ENCODE measurements at places on chromosomes 1 and 21.
A peak's percentile ranks its signal among the peaks of the same experiment; 100 is the strongest.

DNA sequence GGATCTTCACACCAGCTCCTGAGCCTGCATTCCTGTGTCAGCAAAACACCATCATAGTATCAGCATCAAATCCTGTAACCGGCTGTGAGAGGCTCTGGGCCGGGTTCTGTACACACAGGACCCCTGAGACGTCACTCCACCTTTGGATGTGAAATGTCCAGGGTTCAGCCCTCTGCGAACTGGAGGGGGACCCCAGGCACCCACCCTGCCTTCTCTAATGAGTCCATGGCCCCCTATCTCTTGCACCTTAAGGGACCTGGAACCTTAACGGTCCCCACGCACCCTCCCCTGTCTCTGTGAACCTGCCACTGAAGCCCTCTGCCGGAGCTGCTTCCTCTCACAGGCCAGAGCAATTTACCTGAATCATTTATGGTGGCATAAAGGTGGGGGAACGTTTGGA, 257.8 kb downstream of the NPHP4 start:
- DNase-seq, result no peak

DNA sequence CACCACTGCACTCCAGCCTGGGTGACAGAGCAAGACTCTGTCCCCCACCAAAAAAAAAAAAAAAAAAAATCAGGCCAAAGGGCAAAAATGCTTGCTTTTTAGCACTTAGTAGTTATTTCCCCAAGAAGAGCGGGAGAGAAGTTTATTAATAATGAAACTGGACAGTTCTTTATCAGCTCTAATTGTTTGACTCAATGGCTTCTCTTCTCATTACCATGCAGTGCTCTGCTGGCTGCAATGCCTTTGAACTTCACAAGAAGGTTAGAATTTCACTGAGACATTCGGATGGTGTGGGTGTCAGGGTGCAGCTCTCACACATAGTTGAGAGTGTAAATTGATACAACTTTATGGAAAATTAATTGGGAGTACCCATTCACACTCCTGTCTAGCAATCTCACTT, 63.7 kb downstream of the EDARADD start:
- no peak for DNase-seq

DNA sequence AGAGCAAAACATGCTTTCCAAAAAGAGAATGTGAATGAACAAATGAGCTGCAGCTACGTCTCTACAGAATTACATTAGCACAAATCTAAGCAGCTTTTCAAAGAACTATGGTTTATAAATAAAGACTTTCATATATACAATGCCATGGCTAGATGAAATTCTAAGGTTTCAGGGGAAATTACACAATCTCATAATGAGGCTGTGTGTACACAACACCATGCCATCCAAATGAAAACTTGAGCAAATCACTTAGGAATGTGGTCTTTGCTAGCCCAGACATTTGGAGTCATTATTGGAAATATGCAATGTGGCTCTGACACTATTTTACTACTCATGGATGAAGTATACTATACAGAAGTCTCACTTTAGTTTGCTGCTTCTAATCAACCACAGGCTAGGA, 37.5 kb downstream of the SPAG17 start:
- DNase-seq, result no peak

DNA sequence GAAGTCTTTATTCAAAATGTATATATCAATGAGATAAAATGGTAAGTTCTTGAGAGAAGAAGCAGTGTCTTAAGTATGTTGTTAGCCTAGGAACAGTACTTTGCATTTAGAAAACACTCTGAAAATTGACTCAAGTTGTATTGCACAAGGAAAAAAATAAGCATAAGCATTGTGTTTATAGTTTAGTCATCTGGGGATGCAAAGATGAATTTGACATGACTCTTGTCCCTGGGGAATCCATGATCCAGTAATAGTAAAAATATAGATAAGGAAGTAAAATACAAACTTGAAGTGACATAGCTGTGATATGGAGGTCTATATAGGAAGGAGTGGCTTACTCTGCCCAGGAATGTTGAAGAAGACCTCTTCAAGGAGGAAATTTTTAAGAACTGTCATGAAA, 185.0 kb upstream of the PTBP2 start:
- no peak for DNase-seq

DNA sequence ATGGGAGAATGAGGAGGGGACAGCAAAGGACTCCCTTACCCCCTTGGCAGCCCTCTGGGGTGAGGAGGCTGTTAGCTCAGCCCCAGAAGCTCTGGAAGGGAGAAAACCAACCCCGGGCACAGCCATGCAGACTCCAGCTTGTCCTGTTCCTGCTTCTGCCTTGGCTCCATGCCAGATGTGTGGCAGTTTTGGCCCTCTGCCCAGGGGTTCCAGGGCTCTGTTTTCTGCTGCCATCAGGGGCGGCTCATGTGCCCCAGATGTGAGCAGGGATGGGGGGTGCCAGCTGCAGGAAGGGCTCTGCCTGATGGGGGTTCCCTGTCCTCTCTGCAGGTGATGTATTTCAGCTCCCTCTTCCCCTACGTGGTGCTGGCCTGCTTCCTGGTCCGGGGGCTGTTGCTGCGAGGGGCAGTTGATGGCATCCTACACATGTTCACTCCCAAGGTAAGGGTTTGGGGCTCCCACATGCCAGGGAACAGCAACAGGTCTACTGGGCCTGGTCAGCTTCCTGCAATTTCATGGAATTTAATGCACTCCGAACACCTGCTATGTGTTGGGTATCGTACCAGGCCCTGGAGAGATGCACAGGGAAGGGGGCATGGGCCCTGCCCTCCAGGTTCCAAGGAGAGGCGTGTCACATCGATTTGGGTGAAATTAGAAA, 26.1 kb downstream of the SLC6A17 start:
- peak; percentile 10 for DNase-seq

DNA sequence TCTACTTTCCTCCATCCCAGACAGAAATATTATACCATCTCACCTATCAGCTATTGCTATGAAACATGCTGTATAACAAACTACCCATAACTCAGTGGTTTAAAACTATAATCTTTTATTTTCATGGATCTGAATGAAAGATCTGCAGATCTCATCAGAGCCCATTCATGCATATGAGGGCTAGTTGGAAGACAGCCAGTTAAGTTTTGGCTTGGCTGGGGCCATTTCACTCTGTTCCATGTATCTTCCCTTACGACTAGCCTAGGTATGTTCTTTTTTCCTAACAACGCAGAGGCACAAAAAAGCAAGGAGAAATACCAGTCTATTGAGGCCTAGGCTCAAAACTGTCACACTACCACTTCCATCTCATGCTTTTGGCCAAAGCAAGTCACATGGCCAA, 28.1 kb upstream of the RGS1 start:
- no peak for DNase-seq

GRCh38 chr1:14039582-14040430, 339.8 kb downstream of the PRDM2 start:
- DNase-seq, result no peak

DNA sequence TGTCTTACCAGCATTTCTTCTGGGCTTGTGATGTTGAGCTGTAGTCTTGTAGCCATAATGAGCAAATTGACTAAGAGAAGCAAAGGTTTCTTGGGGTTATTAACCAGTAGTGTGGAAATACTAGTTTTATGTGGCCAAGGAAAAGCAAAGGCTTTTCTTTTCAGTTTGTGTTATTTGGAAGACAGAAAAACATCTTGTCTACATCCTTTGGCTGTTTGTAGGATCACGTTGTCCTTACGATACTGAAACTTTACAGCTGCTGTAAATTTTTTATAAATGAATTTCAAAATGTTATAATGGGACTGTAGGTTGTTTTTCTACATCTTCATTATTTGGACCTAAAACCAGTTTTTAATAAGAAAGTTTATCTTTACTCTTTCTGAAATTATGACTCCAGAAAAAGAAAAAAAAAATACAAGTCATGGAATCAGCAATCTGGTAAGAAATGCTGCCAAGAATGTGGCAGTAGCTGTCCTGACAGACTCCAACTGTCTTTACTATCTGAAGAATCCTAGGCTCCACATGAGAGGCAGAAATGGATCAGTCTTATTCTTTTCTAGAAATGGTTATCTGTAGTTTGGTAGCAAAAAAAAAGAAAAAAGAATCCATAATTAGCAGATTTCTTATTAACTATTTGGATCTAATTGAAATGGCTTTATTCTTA, 41.6 kb upstream of the QSOX1 start:
- peak; percentile 18 for DNase-seq

GRCh38 chr1:21239221-21239620, 51.0 kb downstream of the ECE1 start:
- no peak for DNase-seq

All from left renal pelvis (tissue), 4 donors.